Activated CD4-positive, alpha-beta memory T cell treated with anti-CD3 and anti-CD28 coated beads for 36 hours (primary cell): ENCODE measurements at places on chromosomes 3 and 15. TPM values are rescaled to one million over a fixed set of nuclear protein-coding genes. Genes with fewer than 3 reads are reported as not detected.

DNA sequence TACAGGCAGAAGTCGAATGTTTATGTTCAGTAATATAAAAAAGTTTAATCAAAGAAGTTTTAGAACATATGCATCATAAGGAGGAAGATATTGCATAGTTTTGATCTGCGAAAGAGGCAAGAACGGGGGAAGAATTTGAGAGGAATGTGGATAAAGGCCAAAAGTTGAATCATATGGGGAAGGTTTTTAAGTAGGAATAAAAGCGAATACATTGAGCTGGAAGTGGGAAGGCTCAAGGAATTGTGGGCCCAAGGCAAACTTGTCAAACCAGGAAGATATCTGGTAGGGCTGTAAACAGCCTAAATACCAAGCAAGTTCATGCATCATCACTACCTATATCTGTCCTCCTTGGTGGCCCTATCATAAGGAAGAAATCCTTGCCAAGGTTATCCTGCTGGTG, 186.9 kb downstream of the MAGI1 start:
- no peak overlapping the region for H3K27ac ChIP-seq
- H3K36me3 ChIP-seq = no peaks in the 10 kb centered on the region
- no peak overlapping the region for H3K4me3 ChIP-seq
- H3K4me1 ChIP-seq = no peaks in the 10 kb centered on the region

DNA sequence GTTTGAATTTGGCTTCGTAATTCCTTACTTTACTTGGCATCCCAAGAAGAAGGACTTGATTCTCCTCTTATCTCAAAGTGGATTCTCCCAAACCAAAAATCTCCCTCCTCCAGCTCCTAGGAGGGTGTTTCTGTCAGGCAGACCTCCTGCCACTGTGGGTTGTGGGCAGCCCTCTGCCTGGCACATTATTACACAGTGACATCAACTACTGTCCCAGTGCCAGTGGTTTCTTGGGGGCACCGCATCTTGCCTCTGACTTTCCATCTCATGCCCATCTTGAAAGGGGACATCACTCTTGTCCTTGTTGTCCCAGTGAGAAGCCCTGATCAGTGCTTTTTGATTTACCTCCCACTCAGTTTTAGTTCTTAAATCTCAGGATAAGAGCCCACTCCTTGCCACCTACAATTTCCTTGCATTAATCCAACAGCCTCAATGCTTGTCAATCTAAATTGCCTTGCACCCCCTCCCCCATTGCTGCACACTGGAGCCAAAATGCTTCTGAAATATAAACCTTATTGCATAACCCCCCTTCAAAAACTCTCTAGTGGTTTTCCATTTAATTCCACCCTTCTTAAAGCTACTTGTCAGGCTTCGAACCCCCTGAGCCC, 81.0 kb downstream of the TRAK1 start:
- H3K36me3 ChIP-seq = peaks cover 2% of the 10 kb centered on the region
- DNase-seq = no peak
- H3K27me3 ChIP-seq = no peaks in the 10 kb centered on the region
- no peak overlapping the region for H3K27ac ChIP-seq
- no peak overlapping the region for H3K4me3 ChIP-seq

- no peaks in the 10 kb centered on the region for H3K27me3 ChIP-seq
- H3K36me3 ChIP-seq = no peaks in the 10 kb centered on the region
- no peak overlapping the region for H3K4me3 ChIP-seq
- DNase-seq = no peak
Observed at GRCh38 chr3:111210866-111211564, 139.4 kb downstream of the NECTIN3 start.

- H3K27me3 ChIP-seq = peaks cover 1% of the 10 kb centered on the region
- no peak overlapping the region for H3K4me3 ChIP-seq
- no peak overlapping the region for H3K27ac ChIP-seq
- no peaks in the 10 kb centered on the region for H3K4me1 ChIP-seq
- no peaks in the 10 kb centered on the region for H3K36me3 ChIP-seq
Observed at GRCh38 chr3:25453619-25454004, 25.5 kb downstream of the RARB start.

DNA sequence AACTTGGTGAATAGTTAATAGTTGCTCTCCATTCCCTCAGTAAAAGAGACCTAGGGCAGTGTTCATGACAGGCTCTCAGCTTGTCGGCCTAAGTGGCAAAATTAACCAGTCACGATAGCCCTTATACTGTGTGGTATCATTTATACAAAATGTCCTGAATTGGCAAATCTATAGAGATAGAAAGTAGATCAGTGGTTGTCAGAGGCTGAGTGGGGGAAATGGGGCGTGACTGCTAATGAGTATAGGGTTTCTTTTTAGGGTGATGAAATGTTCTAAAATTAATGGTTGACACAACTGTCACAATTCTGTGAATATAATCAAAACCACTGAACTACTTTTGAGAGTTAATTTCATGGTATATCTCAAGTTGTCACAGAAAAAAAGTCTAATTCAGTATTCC, 20.9 kb downstream of the ARIH1 start:
- H3K4me1 ChIP-seq = peaks cover 60% of the 10 kb centered on the region
- no peak for DNase-seq
- peaks cover 7% of the 10 kb centered on the region for H3K36me3 ChIP-seq

DNA sequence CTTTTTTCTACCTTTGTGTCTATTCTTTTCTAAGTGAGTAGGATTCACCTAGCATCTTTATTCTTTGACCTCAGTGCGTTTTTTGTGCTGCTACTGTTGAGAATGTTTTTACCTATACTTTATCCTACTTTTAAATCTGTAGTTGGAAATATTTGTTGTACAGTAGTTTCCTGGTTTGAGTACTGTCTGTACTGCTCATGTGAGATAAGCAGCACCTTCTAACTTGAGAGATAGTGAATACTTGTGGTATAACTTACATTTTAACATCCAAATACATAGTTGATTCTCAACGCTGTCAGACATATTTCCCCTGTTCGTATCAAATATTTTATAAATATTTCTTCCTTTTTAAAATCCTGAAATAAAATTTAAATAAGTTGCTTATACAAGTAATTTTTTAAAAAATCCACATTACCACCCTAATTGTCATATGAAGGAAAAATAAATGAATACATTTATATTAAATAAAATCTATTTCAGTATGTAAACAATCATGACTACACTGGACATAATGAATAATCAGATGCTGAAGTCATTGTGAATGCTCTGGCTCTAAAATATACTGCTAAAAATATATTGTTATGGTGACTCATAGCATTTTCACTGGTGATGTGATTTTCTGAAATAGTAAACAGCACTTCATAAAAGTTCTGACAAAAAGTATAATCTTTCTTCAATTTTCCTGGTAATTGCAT, 17.4 kb downstream of the ATP11B start:
- DNase-seq = no peak
- H3K27me3 ChIP-seq = no peaks in the 10 kb centered on the region
- no peak overlapping the region for H3K4me3 ChIP-seq
- H3K4me1 ChIP-seq = peaks cover 63% of the 10 kb centered on the region
- peaks cover 2% of the 10 kb centered on the region for H3K36me3 ChIP-seq
- H3K27ac ChIP-seq = no peak overlapping the region

DNA sequence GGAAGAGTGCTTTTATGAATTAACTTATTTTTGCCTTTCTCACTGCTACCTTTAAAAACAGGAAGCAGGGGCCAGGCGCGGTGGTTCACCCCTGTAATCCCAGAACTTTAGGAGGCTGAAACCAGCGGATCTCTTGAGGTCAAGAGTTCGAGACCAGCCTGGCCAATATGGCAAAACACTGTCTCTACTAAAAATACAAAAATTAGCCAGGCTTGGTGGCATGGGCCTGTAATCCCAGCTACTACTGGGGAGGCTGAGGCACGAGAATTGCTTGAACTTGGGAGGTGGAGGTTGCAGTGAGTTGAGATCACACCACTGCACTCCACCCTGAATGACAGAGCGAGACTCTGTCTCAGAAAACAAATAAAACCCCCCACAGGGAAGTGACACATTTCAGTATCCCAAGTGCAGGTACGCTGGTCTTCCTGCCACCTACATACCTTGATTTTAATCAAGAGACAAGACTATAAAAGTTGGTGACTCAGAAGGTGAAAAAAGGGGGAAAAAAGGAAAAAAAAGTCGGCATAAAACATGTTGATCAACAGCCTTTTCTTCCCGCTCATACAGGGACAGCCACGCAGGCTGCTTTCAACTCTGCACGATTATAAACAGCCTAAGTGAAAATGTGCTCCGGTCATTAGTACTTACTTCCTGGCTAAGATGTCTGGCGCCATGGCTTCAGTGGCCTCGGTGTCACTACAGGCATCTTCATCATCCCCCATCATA, 18.8 kb downstream of the PPP1R2 start:
- DNase-seq = peak; percentile 70
- H3K27ac ChIP-seq = peak overlapping the region; percentile 92
- peak overlapping the region; percentile 62 for H3K4me3 ChIP-seq
- H3K4me1 ChIP-seq = peaks cover 42% of the 10 kb centered on the region

DNA sequence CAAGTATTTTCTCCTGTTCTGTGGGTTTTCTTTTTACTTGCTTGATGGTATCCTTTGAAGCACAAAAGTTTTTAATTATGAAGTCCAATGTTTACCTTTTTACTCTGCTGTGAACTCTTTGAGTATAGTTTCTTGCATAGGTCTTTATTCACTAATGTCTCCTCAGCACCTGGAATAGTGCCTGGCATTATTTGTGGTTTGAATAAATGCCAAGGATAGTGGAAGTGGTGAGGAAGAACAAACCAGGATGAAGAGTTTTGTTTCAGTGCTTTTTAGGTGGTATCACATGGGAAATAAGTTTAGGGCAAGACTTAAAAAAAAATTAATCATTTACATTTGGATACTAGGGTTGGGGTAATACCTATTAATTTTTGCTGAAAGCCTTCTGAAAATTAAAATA, 25.7 kb downstream of the GPD1L start:
- peaks cover 13% of the 10 kb centered on the region for H3K36me3 ChIP-seq
- H3K4me3 ChIP-seq = no peak overlapping the region
- H3K27ac ChIP-seq = no peak overlapping the region

DNA sequence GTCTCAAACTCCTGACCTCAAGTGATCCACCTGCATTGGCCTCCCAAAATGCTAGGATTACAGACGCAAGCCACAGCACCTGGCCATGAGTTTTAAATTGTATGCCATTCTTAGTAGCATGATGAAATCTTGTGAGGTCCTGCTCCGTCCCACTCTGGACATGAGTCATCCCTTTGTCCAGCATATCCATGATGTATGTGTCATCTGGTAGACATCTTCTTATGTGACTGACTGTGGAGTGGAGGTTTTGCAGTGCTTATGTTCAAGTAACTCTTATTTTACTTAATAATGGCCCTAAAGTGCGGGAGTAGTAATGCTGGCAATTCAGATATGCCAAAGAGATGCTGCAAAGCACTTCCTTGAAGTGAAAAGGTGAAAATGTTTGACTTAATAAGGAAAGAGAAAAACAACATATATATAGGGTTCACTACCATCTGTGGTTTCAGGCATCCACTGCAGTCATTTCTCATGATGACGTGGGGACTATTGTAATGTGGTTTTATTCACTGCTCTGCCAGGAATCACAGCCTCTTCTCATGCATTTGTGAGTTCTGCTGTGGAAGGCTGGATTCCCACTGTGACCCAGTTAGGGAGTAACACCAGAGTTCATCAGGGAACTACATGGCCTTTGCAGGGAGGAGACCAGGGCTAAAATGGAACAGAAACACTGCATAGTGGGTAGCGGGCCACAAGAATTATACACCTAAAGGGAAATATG, 204.6 kb upstream of the STRIT1 start:
- no peak overlapping the region for H3K4me3 ChIP-seq
- no peaks in the 10 kb centered on the region for H3K36me3 ChIP-seq
- H3K27ac ChIP-seq = no peak overlapping the region
- DNase-seq = no peak
- no peaks in the 10 kb centered on the region for H3K27me3 ChIP-seq
- H3K4me1 ChIP-seq = no peaks in the 10 kb centered on the region

DNA sequence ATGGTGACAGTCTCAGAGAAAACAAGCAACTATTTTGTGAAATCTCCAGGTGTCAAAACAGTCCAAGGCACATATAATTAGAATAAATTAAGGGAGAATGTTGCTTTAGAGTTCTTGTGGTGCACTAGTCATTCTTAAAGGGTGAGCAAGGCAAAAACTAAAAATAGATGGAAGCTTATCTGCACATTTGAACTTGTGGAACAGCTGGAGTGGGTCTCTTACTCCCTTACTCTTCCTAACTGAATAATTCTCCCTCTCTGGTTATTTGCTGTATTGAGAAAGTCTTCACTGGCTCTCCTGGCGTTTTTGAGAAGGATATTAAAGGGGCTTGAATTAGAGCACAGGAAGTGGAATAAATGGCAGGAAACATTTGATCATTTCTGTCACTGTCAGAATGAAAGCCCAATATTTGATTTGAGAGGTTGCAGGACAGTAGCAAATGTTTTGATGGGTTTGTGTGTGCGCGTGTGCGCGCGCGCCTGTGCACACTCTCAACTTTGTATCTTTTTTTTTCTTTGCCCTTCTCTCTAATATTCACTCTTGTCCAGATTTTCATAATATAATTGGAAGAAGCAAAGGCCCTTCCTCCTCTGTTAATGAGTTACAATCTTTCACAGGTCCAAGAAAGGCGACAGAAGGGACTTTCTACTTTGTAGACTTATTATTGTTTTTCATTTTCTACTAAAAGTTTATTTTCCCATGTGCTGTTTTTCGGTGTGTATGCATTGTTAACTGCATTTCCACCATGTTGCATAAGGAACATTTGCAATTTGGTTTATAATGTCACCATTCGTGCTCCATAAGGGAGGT, 40.9 kb downstream of the AKAP13 start:
- no peak overlapping the region for H3K27ac ChIP-seq
- no peak for DNase-seq
- H3K36me3 ChIP-seq = no peaks in the 10 kb centered on the region
- peaks cover 78% of the 10 kb centered on the region for H3K4me1 ChIP-seq

DNA sequence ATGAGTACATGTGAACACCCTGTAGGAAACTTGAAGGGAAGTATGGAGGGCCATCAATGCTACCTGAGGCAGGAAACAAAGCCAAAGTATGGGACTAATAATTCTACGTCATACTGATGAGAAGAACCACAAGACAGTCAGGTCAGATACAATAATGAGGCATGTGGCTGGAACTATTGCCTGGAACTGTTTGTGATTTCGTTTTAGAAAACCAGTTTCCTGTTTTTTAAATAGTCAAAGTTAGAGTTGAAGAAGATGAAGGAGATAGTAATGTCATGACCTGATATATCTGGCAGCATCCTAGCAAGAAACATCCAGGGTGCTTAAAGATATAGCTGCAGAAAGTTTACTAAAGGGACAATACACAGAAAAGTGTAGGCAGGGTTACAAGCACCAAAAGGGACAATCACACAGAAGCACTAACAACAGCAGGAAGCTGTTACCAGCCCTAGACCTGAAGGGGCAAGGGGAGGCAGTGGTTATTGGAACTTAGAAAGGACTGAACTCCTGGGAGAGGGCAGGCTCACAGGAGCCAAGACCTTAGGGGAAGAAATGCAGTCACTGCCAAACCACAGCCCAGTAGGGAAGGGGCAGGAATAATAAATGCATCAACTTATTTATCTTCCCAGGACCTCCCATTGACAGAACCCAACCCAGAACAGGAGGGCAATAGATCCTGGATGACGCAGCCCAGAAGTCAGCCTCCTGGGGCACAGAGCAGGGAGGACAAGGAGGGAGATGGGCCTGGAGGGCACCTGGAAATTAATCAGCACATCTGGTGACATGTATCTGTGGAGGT, 302.1 kb upstream of the STT3B start:
- peaks cover 1% of the 10 kb centered on the region for H3K36me3 ChIP-seq
- H3K27me3 ChIP-seq = no peaks in the 10 kb centered on the region
- H3K4me1 ChIP-seq = peaks cover 90% of the 10 kb centered on the region
- H3K4me3 ChIP-seq = no peak overlapping the region
- DNase-seq = no peak
- H3K27ac ChIP-seq = peak overlapping the region; percentile 63

Gene EEFSEC
- total RNA-seq = 16.1 TPM

Gene ANKUB1
- total RNA-seq = not detected

Gene TMEM158
- total RNA-seq = not detected

Gene MASP1
- not detected for total RNA-seq

Gene ITIH1
- total RNA-seq = not detected

Gene FBN1
- total RNA-seq = 0.52 TPM

Gene GADL1
- total RNA-seq = not detected
